ENCODE measurements at places on chromosomes 12 and 14.

DNA sequence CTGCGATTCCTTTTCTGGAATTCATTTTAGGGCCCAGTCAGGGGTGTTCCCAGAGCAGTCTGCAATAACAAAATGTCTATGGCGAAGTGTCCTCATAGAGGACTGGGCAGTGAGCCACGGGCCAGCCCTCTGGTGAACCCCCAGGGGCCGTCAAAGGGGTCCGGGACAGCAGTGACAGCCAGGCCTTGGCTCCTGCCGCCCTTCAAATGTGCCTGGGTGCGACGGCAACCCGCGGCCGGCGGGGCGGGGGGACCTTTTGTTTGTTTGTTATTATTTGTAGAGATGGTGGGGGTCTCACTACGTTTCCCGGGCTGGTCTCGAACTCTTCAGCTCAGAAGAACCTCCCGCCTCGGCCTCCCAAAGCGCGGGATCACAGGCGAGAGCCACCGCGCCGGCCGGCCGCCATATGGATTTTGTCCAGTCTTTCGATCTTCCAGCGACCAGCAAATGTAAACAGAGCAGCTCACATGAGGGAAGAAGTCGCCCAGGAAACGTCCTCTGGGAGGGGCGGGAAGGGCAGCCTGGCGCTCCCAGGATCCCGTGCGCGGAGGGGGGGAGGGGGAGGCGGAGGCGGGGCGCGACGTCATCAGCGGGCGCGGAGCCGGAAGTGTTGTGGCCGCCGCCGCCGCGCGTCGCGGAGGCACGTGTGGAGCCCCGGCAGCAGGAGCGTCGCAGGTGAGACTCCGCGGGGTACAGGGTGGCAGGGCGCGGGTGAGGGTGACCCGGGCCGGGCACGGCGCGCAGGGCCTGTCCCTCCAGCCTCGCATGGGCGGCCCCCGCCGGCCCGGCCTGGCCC lies at the start of gene TRMT61A:
TSS of gene TRMT61A (plus strand) at position 610 of the 796 bp plus-strand sequence. CDS start 783 bp downstream, outside the sequence.
- DNase-seq, result peak; percentile 74

DNA sequence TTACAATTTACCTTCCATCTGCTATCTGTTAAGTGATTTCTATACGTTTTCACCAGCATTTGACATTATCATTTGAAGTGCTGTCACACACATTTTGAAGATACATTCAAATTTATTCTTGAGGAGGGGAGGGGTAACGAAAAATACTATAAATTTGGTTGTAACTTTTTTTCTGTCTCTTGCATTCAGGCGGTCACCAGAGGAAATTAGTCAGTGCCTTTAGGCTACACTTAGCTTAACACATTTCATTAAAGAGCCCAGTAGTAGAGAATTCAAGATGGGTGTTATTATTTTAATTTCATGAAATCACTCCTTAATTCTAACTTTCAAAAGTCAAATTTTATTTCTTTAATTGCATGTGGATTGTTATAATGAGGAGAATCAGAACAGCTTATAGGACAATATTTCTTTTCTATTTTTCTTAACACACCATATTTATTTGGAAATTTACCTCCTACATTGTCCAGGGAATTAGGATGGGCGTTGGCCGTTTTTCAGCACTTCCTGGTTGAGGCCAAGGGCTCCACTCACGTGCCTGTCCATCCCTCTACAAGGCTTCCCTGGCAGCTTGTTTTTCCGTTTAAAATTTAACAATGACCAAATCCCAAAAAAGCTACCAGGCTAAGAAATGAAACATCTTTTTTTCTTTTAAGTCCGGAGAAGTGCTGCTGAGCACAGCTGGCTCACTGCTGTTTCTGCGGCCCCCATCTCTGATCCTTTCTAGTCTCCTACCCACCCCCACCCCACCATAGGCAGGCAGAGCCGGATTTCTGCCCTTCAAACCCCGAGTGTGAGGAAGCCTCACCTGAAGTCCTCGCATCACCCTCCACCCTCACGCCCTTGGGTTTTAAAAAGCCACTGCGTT lies 1.1 kb upstream of the FAR2 start:
- no peak for DNase-seq

DNA sequence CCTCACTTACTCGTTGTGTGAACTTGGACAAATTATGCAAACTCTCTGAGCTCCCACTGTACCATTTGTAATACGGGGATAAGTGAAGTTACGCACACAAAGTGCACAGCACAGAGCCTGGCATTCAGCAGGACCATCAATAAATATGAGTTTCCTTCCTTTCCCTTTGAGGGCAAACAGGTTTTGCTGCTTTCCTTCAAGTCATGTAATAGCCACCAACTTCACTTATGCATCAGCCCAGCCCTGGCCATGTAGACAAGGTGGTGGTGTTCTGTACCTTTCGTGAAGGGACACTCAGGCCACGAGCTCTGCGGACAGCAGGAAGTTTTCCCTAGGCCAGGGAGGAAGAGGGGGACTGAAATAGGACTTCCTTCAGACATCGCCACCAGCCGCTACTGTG lies 272.7 kb downstream of the CACNA1C start:
- DNase-seq, result no peak

DNA sequence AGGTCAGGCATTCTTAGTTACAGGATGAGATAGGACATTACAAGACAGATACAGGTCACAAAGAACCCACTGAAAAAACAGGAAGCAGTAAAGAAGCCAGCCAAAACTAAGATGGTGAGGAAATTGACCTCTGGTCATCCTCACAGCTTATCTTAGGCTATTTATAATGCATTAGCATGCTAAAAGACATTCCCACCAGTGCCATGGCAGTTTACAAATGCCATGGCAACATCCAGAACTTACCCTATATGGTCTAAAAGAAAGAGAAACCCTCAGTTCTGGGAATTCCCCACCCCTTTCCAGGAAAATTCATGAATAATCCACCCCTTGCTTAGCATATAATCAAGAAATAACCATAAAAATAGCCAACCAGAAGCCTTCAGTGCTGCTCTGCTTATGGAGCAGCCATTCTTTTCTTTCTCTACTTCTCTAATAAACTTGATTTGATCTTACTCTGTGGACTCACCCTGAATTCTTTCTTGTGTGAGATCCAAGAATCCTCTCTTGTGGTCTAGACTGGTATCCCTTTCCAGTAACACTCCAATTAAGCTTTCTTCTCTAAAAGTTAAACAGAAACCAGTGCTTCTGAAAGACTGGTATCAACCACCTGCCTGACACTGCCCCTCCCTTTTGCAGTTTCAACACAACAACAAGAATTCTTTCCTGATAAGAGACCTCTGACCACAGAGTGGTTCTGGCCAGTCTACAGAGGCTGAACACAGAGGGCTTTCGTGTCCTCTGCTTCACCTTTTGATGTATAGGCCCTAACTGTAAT lies 86.9 kb downstream of the BCAT1 start:
- DNase-seq, result no peak

GRCh38 chr14:104573930-104574329 lies 5.6 kb upstream of the C14orf180 start:
- DNase-seq, result no peak

DNA sequence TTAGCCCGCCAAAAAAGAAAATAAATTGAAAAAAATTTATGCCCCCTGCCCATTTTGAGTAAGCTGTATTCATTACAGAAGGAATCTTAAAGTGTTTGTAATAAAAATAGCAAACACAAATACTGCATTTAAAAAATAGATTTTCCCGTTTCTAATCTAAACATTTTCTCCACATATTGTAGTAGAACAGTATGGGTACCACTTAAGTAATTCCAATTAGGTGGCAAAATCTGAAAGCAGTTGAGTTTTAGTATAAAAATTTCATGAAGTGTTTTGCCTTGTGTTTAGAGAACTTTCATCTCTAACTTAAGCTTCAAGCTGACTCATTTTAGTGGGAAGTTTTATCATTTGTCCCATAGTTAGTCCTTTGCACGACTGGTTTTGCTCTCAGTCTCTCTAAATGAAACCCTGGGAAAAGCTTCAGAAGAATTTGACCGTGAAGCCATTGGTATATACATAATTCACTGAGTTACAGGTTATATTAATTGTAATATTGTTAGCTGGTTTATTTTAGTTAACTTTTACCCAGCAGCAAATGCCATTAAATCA lies 214.6 kb downstream of the ERC1 start:
- no peak for DNase-seq

DNA sequence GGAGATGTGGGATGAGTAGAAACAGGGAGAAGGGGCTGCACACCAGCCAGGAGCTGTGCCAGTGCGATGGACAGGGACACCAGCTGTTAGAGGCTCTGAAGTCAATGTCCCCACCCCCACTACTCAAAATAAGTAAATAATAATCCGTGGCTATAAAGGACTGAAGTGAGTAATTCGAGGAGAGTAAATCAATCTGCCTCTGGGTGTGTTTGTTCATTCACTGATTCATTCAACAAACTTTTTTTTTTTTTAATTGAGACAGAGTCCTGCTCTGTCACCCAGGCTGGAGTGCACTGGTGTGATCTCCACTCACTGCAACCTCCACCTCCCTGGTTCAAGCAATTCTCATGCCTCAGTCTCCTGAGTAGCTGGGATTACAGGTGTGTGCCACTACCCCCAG lies 363.6 kb downstream of the TMEM132D start:
- no peak for DNase-seq

DNA sequence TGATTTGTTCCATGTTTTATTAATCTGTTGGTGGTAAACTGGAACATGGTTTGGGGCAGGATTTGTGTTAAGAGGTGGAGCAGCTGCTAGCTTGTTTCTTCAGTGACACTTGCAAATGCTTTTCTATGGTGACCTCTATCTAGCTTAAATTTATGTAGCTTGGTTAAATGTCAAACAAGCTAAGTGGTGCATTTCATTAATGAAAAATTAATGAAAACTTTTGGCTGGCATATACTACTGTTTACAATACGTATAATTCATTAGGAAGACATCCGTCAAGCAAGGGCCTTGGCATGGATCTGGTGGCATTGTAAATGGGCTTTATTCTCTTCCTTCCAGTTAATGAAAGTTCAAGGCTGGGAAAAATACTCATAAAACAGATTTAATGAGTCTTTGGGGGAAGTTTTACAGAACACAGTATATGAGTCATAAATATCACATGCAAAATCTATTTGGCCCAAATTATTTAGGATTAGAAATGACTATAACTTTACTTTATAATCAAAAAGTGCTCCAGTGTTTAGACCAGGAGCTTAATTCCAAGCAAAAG lies 807.7 kb upstream of the SEL1L start:
- DNase-seq, result no peak

- DNase-seq, result peak; percentile 46
Measured at GRCh38 chr12:117968826-117969659, at the start of gene KSR2. Gene KSR2 (minus strand): TSS chr12:117968990. CDS start chr12:117968255, 735 bp downstream.

- DNase-seq, result no peak
Measured at GRCh38 chr14:61573321-61573720, 122.0 kb upstream of the HIF1A start.

DNA sequence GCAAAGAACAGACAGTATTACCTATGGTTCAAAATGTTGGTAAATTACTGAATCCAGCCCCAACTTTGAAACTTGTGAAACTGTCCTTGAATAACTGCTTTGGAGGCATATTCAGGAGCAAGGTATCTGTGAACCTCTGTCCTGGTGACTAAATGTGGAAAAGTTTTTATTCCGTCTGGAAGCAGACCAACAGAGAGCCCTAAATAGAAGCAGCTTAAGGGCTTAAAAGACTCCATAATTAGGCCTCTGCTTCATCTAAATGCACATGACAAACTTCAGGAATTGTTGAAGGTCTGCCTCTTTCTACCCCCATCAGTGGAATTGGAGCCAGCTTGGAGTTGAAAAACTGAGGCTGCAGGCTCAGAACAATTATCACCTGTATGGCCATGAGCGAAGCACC lies 276.5 kb downstream of the KCNH5 start:
- DNase-seq, result no peak

DNA sequence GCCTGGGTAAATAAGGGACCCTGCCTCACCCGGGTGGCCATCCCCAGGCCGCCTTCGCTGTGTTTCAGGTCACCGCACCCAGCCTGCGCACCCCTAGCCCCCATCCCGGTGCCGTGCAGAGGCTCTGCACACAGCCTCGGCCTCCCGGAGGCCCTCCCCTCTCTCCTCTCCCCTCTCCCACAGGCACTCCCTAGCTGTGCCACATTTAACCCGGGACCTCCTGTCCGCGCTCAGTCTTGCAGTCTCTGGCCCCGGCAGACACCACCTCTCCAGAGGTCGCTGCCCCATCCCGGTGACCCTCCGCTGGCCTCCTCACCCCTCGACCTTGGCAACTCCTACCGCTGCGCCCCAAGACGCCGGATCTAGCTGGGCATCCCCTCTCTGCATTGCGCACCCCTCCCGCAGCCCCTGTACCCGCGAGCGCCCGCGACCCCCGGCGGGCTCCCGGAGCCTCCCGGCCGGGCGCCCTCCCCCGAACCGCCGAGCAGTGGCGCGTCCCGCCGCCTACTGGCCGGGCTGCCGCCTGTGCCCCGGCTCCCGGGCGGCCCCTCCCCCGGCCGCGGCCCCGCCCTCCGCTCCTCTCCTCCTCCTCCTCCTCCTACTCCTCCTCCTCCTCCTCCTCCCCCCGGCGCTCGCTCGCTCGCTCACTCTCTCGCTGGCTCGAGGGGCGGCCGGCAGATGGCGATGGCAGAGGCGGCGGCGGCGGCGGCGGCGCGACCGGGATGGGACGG lies 120.7 kb downstream of the AACS start:
- peak; percentile 34 for DNase-seq

GRCh38 chr12:98645572-98646067 lies 530 bp downstream of the APAF1 start:
- DNase-seq, result no peak

DNA sequence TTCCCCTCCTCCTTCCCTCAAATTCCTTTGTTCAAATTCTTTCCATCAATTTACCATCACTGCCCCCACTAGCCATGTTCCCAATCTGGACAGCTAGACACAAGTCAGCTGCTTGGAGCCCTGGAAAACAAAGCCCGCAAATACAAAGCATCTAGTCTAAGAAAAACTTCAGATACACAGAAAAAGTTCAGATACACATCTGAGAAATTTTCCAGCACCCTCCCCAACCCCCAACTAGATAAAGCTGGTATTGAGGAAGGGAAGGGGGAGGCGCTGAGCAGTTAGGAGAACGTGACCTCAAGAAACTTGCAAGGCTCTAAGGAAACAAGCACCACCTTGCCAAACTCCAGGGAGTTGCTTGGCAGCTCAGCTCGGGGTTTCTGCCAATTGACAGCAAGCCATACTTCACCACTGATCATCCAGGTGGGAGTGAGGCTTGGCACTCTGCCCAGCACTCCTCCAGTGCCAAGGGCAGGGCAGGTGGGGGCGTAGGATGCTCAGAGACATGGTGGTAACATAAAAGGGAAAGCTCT lies 5.1 kb upstream of the CNIH1 start:
- no peak for DNase-seq
